ENCODE measurements at places on chromosomes 3 and 15. TPM values are rescaled to one million over a fixed set of nuclear protein-coding genes. Genes with fewer than 3 reads are reported as not detected.

GRCh38 chr15:75027551-75027950, 4.2 kb downstream of the PPCDC start:
- H3K4me1 ChIP-seq: peaks cover 38% of the 10 kb centered on the region
- peaks cover 13% of the 10 kb centered on the region for H3K36me3 ChIP-seq
- DNase-seq: no peak
- H3K27ac ChIP-seq: no peak overlapping the region

DNA sequence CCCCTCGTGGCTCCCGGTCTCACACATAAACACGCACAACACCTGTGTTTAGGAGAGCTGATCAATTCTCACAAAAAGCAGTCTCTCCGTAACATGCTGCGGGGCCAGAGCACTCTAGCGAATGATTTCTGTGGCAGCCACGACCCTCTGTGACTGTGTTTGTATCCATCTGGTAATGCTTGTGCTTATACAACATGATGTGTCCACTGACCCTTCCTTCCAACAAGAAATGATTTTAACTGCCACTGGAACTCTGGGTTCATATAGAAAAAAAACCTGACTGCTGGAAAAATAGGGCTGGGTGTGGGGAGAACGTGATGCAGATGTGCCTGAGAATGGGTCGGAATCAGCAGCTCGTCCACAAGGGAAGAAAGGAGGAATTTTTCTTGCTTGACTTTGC, 410.2 kb downstream of the GAP43 start:
- H3K36me3 ChIP-seq: no peaks in the 10 kb centered on the region
- no peaks in the 10 kb centered on the region for H3K4me1 ChIP-seq
- H3K27me3 ChIP-seq: no peaks in the 10 kb centered on the region
- H3K27ac ChIP-seq: no peak overlapping the region

C15orf39 gene
- total RNA-seq: 41.6 TPM

MESP2 gene
- total RNA-seq: not detected

SI gene
- not detected for total RNA-seq

Data from CD4-positive, alpha-beta T cell (primary cell).